Fibroblast of lung (primary cell): ENCODE measurements at places on chromosomes 5 and 9. TPM values are rescaled to one million over a fixed set of nuclear protein-coding genes. Genes with fewer than 3 reads are reported as not detected.

- DNase-seq = peak; percentile 76
Measured at GRCh38 chr5:93622240-93622885, 39.3 kb downstream of the NR2F1 start.

GRCh38 chr9:133929599-133929998, 62.5 kb downstream of the VAV2 start:
- DNase-seq = no peak

DNA sequence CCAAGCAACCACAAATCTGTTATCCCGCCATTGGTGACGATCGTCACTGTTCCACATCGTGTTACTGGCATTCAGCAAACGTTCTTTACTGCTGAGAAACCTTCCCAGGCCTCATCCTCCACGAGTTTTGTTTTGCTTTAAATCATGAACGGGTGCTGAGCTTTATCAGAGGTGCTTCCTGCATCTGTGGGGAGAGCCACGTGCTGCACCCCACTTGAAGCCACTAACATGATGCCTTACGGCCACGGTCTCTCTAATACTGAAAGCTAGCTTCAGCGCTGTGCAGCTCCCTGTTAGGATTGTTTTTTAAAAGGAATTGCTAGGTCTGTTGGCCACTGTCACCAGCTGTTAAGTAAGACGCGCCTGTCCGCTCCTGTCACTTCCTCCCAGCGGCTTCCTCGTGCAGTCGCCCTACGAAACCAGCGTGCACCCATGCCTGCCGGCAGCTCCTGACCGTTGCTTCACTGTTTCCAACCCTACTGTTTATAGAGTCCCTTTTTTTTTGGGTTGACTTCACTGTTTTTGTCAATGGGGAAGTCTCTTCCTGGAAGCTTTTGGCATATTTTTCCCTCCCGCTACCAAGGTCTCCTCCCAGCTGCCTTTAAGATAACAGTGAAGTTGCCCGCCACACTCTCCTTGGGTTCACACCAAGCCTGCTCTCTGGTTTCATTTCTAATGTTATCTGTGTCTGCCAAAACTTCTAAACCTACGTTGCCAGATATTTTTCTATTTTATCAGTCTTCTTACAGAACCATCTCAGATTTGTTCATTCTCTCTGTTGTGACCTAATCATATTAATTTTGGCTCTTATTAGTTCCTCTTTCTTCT, 20.3 kb downstream of the LPCAT1 start:
- DNase-seq = peak; percentile 43

GRCh38 chr9:35899021-35899420, 7.0 kb upstream of the HRCT1 start:
- DNase-seq = no peak

DNA sequence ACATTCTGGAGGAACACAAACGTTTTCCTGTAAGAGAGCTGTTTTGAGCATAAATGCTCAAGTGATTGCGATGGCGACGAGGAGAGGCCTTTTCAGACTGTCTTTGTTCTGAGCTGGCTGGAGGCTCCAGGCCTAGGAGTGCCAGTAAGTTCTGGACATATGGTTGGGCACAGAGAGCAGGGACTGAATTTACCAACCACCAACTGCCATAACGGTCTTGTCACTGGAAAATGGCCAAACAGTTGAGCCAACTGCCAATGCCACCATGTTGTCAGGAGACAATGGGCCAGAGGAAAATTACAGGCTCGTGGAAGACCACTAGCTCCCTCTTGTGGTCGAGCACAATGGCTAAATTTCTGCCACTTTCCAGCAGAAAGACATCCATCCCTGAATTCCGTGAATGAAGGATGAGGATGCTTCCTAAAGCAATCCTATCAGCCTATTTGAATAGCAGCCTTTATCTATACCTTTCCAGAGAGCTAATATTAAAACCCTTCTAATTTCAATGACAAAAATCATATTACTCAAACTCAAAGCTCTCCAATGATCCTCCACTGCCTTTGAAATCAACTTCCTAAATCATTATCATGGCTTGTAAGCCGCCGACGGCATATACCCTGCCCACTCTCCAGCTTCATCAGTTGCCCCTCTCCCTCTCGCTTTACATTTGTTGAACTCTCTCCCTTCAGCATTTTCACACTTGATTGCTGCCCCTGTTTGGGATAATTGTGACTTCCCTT, 66.9 kb upstream of the GLIS3 start:
- peak; percentile 54 for DNase-seq

DNA sequence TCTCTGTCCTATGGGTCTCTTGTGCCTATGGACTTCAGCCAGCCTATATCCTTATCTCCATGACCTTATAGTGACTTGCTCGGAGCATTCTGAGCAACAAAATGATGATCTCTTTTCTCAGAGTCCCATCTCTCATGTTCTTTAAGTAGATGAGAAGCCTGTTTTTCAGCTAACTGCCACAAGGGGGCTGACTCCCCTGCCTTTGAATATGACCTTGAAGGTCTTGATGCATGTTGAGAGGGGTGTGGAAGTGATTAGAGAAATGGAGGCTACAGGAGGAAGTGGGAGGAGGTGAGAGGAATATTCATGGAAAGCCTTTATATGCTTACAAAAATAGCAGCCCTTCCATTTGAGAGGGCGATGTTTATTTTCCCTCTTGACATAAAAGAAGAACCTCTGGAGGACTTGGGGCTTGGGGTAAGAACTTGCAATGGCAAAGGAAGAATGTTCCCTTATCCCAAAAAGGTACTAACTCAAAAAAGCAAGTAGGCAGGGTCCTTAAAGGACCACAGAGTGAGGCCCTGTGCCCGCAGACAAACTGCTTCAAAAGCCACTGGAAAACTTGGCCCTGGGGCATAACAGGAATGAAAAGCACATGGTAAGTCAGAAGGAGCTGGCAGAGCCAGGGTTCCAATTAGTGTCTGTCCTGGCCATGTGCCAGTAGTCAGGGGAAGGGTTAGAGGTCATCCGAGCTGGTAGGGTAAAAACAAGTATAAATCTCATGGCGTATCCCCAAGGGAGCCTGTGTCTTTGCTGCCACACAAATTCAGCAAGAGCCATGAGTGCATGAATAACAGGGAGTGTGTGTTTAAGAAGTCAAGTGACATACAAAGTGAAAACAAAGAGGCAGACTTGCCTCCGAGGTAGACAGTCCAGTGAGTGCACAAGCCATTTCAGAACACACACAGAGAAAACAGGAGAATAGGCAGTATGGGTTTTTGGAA, 39.1 kb downstream of the FGD3 start:
- no peak for DNase-seq

- peak; percentile 100 for DNase-seq
Measured at GRCh38 chr5:76790632-76791290, 28.1 kb upstream of the F2RL1 start.

DNA sequence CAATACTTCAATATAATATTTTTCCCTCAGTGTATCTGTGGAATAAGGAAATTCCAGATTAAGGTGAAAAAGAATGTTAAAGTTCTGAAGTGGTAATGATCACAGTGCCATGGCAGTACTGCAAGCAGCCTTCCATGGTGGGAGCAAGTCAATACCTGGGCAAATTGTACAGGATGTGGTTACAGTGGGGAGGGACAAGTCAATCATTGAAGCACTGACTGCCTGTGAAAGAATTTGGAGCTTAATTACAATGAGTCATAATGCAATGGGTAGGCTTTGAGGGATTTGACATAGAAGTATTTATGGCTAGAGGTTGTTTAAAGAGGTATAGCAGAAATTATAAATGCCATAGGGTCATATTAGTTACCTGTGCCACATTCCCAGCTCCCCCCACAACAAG, 786.5 kb upstream of the ACO1 start:
- DNase-seq = peak; percentile 82

- no peak for DNase-seq
Measured at GRCh38 chr5:17434982-17435381, 63.0 kb upstream of the TAF11L2 start.

GRCh38 chr5:1060535-1060981, 51.3 kb downstream of the SLC12A7 start:
- no peak for DNase-seq

DNA sequence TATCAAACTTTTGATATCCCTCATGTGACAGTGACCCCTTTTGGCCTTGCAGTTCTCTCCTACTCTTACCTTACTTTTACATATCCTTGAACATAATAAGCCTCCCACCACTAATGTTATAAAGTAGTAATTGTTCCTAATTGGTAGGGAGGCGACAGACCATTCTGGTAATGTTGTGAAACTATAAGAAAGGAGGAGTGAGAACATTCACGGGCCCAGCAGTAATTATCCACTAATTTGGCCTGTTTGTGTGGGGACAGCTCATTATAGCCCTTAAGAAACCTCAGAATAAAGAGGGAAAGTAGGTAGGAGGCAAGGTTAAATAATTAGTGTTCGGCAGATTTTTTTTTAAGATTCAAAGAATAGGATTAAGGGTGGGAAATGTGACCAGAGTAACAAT, 1046.5 kb upstream of the ARRDC3 start:
- no peak for DNase-seq

- DNase-seq = peak; percentile 61
Measured at GRCh38 chr9:2502760-2503159, 118.8 kb upstream of the VLDLR start.

DNA sequence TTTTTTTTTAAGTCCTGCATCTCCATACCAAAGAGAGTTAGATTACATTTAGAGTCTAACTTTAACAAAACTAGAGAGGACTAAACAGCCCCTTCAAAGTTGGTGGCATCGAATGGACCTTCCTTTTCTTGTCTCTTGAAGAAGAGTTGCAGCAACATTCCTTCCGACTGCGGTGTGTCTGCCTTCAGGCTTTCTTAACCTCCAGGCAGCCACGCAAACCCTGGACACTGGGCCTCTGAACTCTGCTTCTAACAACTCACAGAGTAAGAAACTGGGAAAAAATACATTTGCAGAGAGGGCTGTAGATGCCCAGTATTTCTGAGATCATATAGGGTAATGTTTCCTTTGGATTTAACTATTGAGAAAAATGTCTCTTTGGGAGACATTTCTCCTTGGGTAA, 120.5 kb upstream of the MAST4 start:
- DNase-seq = no peak

DNA sequence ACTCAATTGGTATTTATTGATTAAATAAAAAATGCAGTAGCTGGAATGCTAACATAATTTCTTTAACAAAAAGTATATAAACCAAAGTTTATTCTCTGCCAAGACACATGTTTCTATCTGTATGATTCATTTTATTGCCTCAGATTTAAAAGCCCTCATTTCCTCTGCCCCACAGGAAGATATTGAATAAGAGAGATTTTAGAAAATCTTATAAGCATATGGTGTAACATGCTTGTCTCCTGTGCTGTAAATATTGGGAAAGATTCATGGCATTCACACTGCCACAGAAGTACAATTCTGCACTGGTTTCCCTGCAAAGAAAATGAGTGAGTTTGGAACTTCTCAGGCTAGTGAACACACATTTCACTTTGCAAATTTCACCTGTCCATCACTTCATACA, 134.9 kb upstream of the FBXL7 start:
- no peak for DNase-seq

- DNase-seq = no peak
Measured at GRCh38 chr9:37464006-37464405, 1.2 kb downstream of the ZBTB5 start.

DNA sequence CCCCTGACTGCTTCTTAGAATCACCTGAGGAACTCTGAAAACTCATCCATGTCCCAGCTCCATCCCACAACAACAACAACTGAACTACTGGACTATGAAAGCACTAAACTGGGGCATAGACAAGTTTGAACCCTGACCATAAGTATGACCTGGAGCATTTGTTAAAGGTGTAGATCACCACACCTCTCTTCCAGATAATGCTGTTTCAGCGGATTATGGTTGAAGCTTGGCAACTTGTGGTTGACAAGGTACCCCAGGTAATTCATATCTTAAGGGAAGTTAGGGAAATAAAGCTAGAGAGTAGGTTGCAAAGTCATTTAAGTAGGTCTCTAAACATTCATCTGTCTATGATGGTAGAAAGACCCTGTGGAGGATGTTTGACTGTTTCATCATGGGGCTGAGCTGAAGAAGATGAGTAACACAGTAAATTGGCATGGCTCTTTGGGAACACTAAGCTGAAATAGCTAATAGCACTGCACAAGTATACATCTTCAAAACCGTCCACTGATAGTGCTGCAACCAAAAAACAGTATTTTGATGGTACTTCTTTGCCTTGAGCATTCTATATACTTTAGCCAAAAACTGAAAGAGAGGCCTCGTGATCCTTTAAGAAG, 80.2 kb downstream of the TMEM174 start:
- DNase-seq = no peak

GRCh38 chr5:5645198-5645597, 222.7 kb downstream of the ICE1 start:
- no peak for DNase-seq

DNA sequence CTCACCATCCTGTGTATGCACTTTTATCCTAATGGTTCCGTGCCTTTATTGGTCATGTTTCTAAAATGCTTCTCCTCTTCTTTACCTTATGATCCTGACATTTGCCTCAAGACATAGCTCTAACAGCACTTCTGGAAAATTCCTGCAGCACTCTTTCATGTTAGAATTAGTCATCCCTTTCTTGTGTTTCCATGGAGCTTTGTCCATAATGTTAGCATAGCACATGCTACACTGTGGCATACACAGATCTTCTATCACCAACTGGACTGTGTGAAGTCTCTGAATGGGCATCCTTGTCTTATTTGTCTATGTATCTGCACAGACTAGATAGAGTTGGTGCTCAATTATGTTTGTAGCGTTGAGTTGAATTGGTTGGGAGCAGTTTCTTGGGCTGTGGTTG, 2.0 kb downstream of the SCGB3A2 start:
- DNase-seq = no peak

DNA sequence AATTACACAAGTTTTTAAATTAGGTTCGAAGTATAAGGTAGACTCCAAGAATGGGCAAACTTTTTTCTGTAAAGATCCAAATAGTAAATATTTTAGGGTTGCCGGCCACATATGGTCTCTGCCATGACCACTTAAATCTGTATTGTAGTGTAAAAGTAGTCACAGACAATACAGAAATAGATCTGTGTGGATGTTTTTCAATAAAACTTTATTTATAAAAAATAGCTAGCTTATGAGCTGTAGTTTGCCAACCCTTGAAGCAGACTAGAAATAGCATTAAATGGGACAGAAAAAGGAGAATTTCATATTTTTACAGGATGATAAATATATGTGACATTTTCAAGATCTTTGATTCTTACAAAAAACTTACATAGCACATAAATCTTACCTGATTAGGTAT, 94.9 kb upstream of the ACOT12 start:
- no peak for DNase-seq

GRCh38 chr9:98010445-98010844, 27.3 kb downstream of the ANP32B start:
- peak; percentile 29 for DNase-seq

- DNase-seq = no peak
Measured at GRCh38 chr9:137130176-137130755, 8.7 kb upstream of the GRIN1 start.

PLCXD3 gene
- 0.02 and 0.41 TPM in 2 replicates for polyA plus RNA-seq

TAF11L6 gene
- polyA plus RNA-seq = not detected in 2 replicates

FRMD3 gene
- polyA plus RNA-seq = 0.14 and 0.19 TPM in 2 replicates

EIF4E1B gene
- polyA plus RNA-seq = not detected in 2 replicates

CCDC187 gene
- polyA plus RNA-seq = under 0.01 TPM in 1 of 2 replicates, not detected in the other

TAF11L13 gene
- not detected in 2 replicates for polyA plus RNA-seq

TMEM250 gene
- polyA plus RNA-seq = 13.3 and 13.6 TPM in 2 replicates

BOD1 gene
- 60.7 and 69.1 TPM in 2 replicates for polyA plus RNA-seq

FAM221B gene
- polyA plus RNA-seq = not detected in 2 replicates

FOXI1 gene
- not detected in 2 replicates for polyA plus RNA-seq

PCDHB5 gene
- polyA plus RNA-seq = 0.60 and 1.1 TPM in 2 replicates

CDC20B gene
- polyA plus RNA-seq = 0.12 TPM in 1 of 2 replicates, not detected in the other
